ENCODE measurements at places on chromosomes 5 and 9.

DNA sequence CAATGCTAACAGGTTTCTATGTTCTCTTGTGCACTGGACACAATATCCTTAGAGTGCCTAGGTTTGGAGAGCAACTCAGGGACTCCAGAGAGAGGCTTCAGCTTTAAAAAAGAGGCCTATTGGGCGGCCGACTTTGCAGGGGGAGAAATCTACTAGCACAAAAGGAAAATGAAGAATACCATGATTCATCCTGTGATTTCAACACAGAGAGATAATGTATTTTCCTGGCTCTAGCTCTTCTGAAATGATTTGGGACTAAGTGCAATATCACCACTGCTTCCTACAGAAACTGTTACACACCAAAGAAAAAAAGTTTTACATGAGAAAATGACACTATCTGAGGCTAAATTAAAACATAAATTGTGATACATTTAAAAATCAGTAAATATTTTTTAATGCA, 146.1 kb upstream of the TSLP start:
- H3K4me1 ChIP-seq = no peaks in the 10 kb centered on the region
- no peaks in the 10 kb centered on the region for H3K27me3 ChIP-seq
- no peaks in the 10 kb centered on the region for H3K36me3 ChIP-seq
- no peak overlapping the region for H3K4me3 ChIP-seq

GRCh38 chr5:84059672-84060071, 325.0 kb downstream of the EDIL3 start:
- H3K4me3 ChIP-seq = no peak overlapping the region
- H3K27ac ChIP-seq = no peak overlapping the region
- no peaks in the 10 kb centered on the region for H3K4me1 ChIP-seq
- no peak for DNase-seq
- H3K36me3 ChIP-seq = no peaks in the 10 kb centered on the region
- no peaks in the 10 kb centered on the region for H3K27me3 ChIP-seq

- H3K36me3 ChIP-seq = no peaks in the 10 kb centered on the region
- H3K27me3 ChIP-seq = no peaks in the 10 kb centered on the region
- H3K4me3 ChIP-seq = no peak overlapping the region
- DNase-seq = no peak
- H3K27ac ChIP-seq = no peak overlapping the region
- no peaks in the 10 kb centered on the region for H3K4me1 ChIP-seq
Measured at GRCh38 chr5:152376886-152377285, 28.2 kb downstream of the NMUR2 start.

- peaks cover 3% of the 10 kb centered on the region for H3K4me1 ChIP-seq
- no peak for DNase-seq
- no peaks in the 10 kb centered on the region for H3K27me3 ChIP-seq
- H3K36me3 ChIP-seq = peaks cover 94% of the 10 kb centered on the region
Measured at GRCh38 chr5:177526191-177526590, 9.4 kb upstream of the DDX41 start.

DNA sequence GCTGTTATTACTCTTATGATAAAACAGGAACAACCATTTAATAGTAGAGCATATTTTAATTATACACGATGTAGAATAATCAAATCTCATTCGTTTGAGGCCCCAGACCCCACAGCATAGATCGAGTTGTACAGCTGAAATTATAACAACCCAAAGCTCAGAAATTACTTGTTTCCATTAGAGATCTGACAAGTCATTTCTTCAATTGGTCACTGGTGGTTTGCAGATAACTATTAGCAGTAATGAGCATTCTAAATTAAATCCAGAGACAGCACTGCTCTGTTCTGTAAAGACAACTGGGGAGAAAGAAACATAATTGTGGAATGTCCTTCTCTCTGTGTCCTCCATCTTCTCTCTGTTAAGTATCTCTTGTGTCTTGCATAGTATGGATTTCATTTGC, 12.9 kb downstream of the CDK5RAP2 start:
- peaks cover 6% of the 10 kb centered on the region for H3K4me1 ChIP-seq
- no peaks in the 10 kb centered on the region for H3K27me3 ChIP-seq
- DNase-seq = no peak
- peaks cover 36% of the 10 kb centered on the region for H3K36me3 ChIP-seq
- H3K4me3 ChIP-seq = no peak overlapping the region
